ENCODE measurements at places on chromosomes 16 and 17.
A peak's percentile ranks its signal among the peaks of the same experiment; 100 is the strongest.

DNA sequence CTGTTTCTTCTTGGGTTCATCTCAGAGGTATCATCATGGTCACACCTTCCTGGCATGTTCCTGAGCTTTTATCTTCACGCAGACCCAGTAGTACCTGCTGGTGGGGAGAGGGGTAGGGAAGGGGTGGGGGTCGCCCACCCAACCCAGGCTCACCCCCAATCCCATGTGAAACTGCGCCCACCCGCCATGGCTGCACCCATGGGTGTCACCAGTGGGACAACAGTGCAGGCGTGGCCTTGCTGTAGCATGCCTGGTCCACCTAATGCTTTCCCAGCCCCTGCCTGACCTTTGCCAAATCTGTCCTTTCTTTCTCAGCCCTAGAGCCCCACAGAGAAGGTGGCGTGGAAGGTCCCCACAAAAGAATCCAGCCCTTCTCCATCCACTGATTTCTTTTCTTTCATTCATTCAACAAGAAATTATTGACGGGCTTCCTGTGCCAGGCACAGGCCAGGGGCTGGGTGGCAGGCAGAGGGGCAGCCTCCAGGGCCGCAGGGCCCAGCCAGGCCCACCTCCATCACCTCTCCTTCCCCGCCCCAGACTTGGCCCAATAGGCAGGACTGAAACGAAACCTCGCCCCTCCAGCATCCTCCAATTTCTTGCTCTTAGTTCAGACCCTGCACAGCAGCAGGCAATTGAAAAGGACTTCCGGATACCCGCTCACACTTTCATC, 79.1 kb upstream of the TNRC6C start:
- no peak for DNase-seq

- no peak for DNase-seq
Measured at GRCh38 chr17:4463818-4464476, 30.2 kb downstream of the SPNS3 start.

- DNase-seq = no peak
Measured at GRCh38 chr17:39222866-39223834, 2.6 kb downstream of the STAC2 start.

GRCh38 chr17:4886830-4887229, 12.5 kb upstream of the C17orf107 start:
- DNase-seq = no peak

DNA sequence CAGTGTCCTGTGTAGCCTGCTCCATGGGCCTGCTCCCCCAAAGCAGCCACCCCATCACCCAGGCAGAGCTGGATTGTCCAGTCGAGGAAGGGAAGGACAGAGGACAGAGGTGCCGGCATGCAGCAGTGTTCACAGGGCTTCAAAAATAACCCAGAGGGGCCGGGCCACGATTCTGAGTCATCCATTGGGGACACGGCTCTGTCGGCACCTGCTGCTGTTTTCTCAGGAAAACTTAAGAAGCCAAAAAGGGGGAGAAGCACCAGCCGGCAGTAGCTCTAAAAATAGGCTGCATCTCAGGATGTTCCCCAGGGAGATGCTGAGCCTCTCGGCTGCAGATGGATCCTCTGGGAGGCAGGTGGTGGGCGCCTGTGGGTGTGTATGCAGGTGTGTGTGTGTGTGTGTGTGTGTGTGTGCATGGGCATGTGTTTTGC, 1.6 kb downstream of the CA7 start:
- no peak for DNase-seq

DNA sequence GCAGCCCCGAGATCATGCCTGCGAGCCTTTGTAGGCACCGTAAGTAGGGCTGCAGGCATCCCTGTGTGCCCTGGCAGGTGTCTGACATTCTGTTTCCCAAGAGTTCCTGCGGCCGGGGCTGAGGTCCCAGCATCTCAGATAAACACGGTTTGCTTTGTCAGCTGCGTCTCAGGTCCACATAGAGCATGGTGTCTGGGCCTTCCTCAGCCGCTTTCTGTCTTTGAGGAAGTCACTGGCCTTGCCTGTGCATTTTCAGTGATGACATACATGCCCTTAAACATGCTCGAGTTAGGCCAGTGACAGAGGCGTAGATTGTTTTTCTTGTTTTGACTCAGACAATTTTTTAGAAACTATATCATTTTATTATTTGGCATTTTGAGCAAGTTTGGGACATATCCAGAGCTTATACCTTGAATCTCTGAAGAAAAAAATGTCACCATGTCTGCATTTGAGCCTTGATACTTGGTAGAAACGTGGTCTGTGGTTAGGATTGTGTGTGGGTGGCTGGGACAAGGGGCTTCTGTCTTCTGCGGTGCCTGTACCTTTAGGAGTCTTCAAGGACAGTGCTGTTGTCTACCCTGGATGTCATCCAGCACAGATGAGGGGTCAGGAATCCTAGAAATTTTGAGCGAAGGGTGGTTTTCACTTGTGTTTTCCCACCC, 105.8 kb downstream of the SNX29 start:
- no peak for DNase-seq

GRCh38 chr17:43438626-43439025, 39.8 kb downstream of the ARL4D start:
- DNase-seq = no peak

DNA sequence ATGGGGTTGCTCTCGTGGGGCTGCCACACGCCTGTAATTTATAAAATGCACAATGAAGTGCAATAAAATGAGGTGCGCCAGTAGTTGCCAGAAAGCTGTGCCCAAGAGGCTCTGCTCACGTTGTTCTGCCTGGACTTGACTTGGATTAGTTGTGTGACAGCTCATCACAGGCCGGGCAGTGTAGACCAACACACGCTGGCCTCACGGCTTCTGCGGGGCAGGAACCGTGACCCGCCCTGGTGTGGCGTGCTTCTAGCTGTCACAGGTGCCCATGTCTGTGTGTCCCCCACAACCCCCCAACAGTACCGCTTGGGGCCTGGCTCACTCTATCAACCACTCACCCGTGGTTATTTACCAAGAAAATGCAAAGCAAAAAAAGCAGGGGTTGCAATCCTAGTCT, 112.2 kb upstream of the ZNF750 start:
- DNase-seq = no peak

DNA sequence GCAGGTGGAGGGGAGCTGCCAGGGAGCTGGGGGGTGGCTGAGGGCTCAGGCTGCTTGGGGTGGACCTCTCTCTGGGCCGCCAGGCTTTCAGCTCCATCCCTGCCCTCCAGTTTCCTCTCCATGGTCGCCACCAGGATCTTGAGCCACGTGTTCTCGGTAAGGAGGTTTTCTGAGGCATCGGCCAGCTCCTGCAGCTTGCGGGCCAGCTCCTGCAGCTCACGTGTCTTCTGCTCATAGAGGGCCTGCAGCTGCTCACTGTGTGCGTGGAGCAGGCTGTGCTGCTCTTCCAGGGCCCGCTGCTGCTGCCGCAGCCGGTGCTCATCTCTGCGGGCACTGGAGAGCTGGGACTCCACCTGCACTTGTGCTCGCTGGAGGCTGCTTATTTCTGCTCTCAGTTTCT, 11.0 kb downstream of the SNN start:
- no peak for DNase-seq

- no peak for DNase-seq
Measured at GRCh38 chr17:15432807-15433611, 34.4 kb downstream of the CDRT4 start.

DNA sequence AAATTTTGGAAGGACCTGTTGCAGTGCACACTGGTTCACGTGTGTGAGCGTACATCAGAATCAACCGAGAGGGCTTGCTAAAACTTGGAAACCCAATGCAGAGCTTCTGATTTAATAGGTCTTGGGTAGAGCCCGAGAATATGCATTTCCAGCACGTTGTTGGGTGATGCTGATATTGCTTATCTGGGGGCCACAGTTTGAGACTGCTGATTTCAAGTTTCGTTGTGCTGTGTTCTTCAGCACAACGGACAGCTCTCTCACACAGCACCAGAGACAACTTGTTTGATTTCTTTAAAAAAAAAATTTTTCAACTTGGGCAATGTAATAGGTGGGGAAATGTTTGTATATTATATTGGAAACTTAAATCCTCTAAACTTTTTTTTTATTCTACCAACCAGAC, 9.4 kb downstream of the OR4D2 start:
- no peak for DNase-seq

GRCh38 chr17:4967539-4968485, at the start of gene SPAG7:
Gene SPAG7, minus strand, starts transcription at chr17:4967817. Its CDS starts 13 bp downstream, at chr17:4967804.
- peak; percentile 87 for DNase-seq

DNA sequence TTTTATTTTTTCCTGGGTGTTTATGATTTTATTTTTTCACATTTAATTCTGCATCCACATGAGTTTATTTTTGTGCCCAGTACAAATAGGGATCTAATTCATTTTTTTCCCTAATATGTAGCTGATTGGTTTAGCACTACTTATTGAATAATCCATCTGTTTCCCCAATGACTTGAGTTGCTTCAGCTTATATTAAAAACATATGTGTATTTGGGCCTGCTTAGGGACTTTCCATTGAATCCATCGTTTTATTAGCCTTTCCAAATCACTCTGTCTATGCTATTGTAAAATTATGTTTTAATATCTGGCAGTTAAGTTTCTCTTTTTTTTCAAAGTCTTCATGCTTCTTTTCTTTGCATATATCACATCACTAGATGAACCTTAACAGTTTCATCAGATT, 42.2 kb downstream of the WWP2 start:
- no peak for DNase-seq

GRCh38 chr16:79482011-79482410, 118.5 kb downstream of the MAF start:
- no peak for DNase-seq
